ENCODE measurements at places on chromosomes 1 and 21.

DNA sequence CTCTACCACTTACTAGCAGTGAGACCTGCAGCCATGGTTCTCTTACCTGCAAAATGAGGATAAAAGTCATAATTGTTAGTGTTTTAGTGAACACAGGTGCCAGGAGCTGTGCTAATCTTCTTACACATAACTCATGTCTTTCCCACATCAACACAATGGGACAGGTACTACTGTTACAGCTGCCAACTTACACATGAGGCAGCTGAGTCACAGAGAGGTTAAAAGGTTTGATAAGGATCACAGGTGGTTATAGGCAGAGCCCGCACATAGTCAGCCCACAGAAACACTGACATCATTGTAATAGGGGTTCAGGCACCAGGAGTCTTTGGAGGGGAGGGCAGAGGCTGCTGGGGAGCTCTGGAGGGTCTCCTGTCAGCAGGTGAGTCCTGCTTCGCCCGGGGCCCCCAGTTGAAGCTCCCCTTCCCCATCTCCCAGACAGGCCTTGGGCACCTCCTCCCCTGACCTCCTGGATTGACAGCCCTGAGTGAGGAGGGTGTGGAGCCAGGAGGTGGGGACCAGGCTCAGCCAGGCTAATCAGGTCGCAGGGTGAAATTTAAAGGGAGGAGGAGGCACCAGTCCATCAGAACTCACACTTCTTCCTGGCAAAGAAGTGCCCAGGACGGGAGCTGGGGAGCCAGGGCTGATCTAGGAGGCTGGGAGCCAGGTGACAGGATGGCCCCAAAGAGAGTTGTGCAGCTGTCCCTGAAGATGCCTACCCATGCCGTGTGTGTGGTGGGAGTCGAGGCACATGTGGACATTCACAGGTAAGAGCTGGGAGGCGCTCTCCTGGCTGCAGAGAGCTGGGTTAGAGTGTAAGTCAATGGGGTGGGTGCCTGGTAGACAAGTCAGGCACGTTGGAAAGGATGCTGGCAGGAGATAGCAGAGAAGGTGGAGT lies at the start of gene PADI1:
Gene PADI1 (plus strand): TSS at position 583 of the 895 bp plus-strand sequence. CDS start 90 bp downstream, at position 673.
- no peak for DNase-seq

- no peak for DNase-seq
Observed at GRCh38 chr1:239805042-239805441, 286.6 kb upstream of the FMN2 start.

GRCh38 chr21:45829668-45830067 lies 151.9 kb upstream of the COL6A1 start:
- no peak for DNase-seq

DNA sequence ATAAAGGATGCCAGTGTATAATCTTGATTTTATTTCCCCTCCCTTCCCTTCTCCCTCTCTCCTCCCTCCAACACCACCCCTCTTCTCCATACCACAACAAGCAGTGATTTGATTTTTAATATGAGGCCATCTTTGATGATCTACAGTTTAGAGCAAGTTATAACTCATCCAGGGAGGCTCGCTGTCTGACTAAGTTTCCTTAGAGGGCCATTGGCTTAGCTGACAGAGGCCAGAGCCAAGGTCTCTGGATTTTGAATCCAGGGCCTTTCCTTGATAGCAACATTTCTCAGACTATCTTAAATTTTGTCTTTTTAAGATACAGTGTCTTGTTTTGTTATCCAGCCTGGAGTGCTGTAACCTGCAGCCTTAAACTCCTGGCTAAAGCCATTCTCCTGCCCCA lies 431.0 kb upstream of the USP24 start:
- DNase-seq: no peak

DNA sequence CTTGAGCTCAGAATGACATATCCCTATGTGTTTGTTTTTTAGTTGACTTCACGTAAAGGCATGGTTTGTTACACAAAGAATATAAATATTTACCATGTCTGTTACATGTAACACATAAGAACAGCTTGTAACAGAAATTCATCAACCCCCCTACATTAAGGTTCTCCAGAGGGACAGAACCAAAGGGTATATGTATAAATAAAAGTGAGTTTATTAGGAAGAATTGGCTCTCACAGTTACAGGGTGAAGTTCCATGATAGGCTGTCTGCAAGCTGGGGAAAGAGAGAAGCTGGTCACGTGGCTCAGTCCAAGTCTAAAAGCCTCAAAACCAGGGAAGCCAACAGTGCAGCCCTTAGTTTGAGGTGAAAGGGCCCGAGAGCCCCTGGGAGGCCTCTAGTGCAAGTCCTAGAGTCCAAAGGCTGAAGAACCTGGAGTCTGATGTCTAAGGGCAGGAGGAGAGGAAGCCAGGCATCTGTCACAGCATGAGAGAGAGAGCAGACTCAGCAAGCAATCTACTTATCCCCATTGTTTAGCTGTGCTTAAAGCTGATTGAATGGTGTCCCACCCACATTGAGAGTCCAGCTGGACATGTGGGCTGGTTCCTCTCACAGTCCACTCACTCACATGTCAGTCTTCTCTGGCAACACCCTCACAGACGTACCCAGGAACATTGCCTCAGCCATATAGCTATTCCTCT lies 15.8 kb downstream of the THRAP3 start:
- DNase-seq: peak; percentile 97

DNA sequence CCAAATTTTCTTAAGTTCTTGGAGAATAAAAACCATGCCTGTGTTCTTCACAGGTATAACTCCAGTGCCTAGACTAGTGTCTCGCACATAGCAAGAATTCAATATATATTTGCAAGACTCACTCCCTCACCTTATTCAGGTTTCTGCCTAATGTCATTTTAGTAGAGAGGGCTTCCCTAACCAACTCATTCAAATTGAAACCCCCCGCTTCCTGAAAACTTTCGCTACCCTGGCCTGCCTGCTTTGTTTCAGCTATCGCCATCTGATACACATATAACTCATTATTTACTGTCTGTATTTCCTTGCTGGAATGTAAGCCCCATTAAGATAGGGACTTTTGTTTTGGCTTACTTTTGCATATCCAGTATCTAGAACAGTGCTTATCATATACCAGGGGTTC lies 8.6 kb downstream of the YARS1 start:
- no peak for DNase-seq

DNA sequence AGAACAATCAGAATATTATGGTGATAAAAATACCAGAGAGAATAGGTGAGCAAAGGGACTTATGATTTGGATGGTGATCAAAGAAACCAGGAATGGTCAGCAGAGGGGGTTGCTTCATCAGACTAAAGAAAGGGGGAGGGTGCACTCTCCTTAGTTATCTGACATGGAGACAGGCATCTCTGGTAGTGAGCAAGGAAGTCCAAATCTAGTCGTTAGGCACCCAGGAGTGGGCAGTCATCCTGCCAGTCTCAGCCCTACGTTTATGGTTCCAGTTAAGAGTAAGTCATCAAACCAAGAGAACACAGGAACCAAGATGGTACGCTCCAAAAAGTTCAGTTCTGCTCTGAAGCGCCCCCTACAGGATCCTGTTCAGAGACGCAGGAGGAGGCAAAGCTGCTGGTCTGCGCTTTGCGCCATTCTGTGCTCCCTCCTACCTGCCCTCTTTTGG lies 28.6 kb downstream of the EBNA1BP2 start:
- DNase-seq: peak; percentile 42

- DNase-seq: no peak
Observed at GRCh38 chr1:10771789-10772188, 24.7 kb downstream of the CASZ1 start.

DNA sequence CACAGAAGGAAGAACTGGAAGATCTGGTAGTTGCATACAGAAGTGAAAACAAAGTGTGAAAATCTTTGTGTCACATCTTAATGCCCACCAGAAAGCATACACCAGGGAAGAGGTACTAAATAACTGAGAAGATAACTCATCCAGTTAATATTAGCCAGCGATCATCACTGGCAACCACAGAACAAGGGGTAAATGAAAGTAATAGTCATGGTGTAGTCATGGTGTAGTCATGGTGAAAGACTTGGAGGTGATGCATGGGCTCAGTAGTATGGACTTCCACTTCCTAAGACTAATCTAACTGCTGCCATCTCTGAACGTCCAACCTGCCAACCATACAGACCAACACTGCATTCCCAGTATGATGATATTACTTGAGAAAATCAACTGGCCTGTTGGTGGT lies 481.2 kb upstream of the NR5A2 start:
- no peak for DNase-seq

- no peak for DNase-seq
Observed at GRCh38 chr21:42579456-42580075, 65.9 kb downstream of the SLC37A1 start.

- no peak for DNase-seq
Observed at GRCh38 chr1:21045351-21045750, 131.3 kb downstream of the EIF4G3 start.

DNA sequence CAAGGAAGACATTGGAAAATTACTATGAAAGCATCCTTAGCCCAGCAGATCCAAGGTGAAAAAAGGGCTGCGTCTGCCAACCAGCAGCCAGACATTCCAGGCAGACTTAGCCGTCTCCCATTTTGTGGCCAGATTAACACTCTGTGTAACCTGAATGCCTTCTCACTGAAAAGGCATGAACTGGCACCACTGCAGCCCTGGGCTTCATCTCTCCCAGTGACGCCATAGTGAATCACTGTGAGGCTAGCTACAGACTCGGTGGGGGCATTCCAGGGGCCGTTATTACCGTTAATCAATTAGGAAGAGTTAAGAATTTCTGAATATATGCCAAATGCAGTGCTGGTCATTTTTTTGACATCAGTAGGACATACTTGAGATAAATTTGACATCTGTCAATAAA lies 627.4 kb downstream of the LMO4 start:
- DNase-seq: peak; percentile 36

- DNase-seq: peak; percentile 73
Observed at GRCh38 chr21:40143822-40144525, 276.7 kb downstream of the PCP4 start.

DNA sequence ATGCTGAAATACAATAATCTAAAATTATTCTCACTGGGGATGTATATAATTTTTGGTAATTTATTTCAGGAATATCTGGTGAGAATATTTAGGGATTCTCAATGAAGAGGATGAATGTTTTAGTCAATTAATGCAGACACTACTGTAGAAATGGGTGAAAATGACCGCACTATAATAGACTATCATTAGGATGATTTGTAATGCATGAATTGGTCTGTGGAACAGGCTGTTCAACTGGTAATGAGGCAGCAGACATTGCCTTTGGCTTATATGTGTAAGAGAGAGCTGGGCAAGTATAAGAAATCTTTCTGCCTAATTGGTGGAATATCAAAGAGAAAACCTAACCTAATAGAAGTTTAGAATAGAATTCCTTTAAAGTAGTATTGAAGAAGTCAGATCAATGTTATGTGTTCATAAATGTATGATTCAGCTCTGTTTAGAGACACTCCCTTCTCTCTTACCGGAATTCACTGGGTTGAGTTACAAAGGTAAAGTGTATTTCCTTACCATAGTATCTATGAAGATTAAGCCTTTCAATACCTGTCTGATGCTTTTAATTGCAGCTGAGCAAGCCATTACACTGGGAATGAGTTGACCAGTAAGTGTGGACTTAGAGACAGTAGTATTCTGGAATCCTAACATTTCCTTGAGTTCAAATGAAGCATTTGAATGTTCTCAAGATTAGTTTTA lies 274.5 kb downstream of the S1PR1 start:
- DNase-seq: no peak

DNA sequence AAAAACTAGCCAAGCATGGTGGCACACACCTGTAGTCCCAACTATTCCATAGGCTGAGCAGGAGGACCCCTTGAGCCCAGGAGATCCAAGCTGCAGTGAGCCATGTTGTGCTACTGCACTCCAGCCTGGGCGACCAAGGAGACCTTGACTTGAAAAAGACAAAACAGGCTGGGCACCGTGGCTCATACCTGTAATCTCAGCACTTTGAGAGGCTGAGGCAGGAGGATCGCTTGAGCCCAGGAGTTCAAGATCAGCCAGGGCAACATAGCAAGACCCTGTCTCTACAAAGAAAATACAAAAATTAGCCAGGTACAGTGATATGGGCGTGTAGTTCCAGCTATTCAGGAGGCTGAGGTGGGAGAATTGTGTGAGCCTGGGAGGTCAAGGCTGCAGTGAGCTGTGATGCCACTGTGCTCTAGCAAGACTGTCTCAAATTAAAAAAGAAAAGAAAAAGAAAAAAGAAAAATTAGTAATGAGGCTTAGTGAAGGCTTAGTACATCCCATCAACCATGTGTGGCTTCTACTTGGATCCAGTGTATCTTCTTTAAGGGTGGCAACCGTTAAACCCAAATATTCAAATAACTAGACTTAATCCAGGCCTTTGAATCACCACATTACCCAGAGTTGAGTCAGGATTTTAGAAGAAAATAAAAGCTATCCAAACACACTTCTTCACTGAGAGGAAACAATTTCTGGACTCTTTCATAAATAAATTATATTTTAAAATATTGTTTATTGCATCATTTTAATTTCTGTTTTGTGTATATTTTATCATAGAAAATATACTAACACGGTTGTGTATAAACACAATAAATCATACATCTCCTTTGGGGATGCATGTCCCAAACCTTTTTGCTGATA lies 74.3 kb upstream of the RAB4A start:
- DNase-seq: no peak

DNA sequence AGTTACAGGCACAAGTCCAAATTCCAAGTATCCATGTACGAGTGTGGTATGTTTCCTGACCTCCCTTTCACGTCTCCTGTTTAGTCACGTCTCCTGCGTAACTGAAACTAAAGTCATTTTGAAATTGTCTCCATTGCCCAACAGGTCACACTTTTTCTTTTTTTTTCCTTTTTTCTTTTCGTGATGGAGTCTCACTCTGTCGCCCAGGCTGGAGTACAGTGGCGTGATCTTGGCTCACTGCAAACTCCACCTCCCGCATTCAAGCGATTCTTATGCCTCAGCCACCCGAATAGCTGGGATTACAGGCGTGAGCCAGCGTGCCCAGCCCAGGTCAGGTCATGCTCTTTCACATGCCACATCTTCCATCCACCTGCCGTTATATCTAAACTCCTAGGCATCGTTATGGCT lies 38.2 kb downstream of the L1TD1 start:
- DNase-seq: no peak

- DNase-seq: no peak
Observed at GRCh38 chr1:230381049-230381467, 45.1 kb downstream of the PGBD5 start.

DNA sequence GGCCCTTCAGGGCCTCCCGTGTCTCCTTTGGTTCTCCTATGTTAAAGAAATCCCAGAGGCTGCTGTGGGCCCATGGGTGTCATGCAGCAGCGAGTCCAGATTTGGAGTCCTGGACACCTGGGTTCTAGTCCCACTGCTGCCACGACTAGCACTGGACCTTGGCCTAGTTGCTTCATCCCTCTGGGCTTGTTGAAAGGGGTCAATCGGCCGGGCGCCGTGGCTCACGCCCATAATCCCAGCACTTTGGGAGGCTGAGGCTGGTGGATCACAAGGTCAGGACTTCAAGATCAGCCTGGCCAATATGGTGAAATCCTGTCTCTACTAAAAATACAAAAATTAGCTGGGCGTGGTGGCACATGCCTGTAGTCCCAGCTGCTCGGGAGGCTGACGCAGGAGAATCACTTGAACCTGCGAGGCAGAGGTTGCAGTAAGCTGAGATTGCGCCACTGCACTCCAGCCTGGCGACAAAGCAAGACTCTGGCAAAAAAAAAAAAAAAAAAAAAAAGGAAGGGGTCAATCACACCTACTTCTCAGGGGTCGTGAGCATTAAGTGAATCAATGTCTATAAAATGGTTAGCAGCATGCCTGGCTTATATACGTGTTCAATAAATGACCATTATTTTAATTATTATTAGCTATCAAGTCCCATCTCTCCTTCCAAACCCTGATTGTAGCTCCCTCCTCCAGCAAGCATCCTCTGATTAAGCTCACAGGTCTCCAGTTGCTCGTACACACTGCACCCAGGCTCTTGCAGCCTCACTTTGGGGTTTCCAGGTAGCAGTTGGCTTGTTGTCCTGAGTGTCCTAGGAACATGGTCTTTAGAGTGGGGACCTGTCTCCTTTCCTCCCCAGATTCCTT lies 43.8 kb downstream of the KIRREL1 start:
- no peak for DNase-seq

- DNase-seq: peak; percentile 51
Observed at GRCh38 chr1:243402868-243403267, 147.0 kb downstream of the SDCCAG8 start.

All from NCI-H82 (cell line).